ENCODE measurements at places on chromosomes 4 and X. TPM values are rescaled to one million over a fixed set of nuclear protein-coding genes. Genes with fewer than 3 reads are reported as not detected.

- peak; percentile 31 for DNase-seq
Measured at GRCh38 chrX:72685810-72686456, 28.2 kb downstream of the PHKA1 start.

- DNase-seq = no peak
Measured at GRCh38 chr4:186168750-186169149, 22.6 kb upstream of the CYP4V2 start.

- no peak for DNase-seq
Measured at GRCh38 chr4:122623637-122624166, 2.8 kb upstream of the IL21 start.

- DNase-seq = peak; percentile 77
Measured at GRCh38 chr4:121711263-121712000, 14.7 kb upstream of the ANXA5 start.

DNA sequence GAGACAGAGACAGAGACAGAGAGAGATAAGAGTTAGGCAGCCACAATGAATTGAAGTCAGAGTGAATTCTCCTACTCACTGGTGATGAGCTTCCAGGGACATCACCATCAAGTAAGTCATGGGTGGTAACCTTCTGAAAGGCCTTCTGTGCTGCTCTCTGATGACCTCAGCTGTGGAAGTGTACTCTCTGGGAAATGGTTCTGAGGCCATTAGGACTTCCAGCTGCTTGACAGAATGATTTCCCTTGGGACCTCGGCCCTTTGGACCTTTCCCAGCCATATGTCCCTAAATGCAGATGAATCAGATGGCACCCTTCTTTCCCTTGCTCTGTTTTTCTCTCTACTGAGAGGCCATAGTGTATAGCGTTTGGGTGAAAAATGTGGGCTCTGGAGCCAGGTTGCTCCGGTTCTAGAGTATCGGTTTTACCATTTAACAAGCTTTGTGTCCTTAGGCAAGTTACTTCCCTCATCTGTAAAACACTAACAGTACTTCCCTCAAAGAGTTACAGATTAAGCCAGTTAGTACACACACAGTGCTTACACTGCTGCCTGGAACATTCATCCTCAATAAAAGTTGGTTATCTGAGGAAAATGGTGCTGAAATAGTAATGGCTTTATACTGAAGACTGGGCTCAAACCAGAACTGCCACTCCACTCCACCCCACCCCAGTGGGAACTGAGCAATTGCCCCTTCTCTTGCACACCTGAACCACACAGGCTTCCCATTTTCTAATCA lies 7.6 kb downstream of the SEPTIN11 start:
- no peak for DNase-seq

GRCh38 chr4:5399790-5400421 lies 308.5 kb downstream of the EVC2 start:
- no peak for DNase-seq

DNA sequence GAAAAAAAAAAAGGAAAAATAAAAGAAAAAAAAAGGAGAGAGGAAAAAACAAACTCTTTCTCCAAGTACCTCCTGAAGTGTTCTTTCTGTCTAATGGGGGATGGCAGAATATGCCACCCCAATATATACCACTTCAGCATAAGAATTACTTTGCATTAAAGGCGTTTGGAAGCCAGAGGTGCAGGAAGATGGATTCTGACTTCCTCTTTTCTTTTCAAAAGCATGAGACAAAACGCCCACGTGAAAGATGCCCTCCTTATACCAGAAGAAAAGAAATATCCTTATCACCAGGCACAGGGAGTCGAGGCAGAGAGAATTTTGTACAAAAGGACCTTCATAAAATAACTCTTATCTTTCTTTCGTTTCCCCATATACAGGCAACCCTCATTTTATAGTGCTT lies 40.9 kb downstream of the COX18 start:
- no peak for DNase-seq

DNA sequence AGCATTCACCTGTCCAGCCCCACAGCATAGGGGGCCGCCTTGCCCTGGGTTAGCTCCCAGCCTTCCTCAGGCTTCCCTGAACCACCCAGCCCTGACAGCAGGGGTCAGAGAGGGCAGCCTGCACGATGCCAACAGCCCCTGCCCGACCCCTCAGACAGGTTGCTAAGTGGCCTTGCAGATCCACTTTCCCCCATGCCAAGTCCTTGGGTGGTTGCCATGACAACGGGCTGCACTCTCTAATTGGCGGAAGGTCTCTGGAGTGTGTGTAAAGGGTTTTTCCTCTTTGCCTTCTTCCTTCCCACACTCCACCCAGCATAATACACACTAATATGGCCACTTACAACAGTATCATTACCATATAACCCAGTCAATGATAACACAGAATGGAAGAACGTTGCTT lies 99.6 kb upstream of the AFAP1 start:
- DNase-seq = no peak

GRCh38 chr4:834368-835147 lies 8.6 kb upstream of the CPLX1 start:
- no peak for DNase-seq

GRCh38 chrX:50183891-50184290 lies 16.9 kb downstream of the AKAP4 start:
- no peak for DNase-seq

GRCh38 chr4:83266689-83267088 lies 17.9 kb downstream of the COQ2 start:
- DNase-seq = no peak

DNA sequence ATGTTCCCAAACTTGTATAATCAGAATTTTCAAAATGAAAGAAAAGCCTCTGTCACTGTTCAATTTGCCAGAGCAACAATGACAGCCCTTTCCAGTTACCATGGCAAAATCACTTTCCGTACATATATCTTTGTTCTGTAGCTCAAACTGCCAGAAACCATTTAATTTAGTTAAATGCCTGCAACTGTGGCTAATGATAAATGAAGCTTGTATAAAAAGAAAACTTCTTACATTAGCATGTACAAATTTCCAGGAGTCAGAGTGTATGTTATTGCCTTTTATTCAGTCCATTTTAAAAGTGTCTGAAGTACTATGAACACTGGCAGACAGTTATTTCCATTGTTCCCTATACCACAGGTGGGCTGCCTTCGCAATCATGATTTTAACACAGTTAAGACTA lies 30.3 kb downstream of the ARAP2 start:
- DNase-seq = no peak

GRCh38 chr4:111639876-111640275 lies 505.4 kb upstream of the FAM241A start:
- no peak for DNase-seq

DNA sequence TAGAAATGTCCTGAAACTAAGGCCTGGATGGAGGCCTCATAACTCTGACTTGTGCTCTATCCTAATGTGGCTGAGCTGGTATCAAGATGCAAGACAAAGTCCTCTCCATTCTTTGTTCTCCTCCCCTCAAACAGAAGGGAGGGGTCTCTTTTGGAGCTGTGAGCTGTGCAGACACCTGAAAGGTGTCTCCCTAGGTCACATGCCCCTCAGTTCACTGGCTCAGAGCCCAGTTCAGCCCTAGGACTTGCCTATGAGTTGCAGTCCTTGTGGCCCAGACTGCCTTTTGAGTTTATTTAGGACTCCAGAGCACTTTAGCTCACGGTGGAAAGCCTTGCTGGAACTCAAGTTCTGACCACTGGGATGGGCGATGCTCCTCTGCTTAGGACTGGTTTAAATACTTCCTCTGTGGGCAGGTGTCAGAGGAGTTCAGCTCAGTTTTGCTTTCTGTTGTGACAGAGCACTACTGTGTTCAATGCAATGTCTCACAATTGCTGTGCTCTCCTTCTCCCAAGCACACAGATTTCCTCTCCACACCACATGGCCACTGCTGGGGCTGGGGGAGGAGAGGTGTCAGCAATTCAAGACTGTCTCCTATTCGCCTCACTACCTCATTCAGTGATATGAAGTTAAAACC lies 84.8 kb upstream of the ZNF827 start:
- DNase-seq = no peak

DNA sequence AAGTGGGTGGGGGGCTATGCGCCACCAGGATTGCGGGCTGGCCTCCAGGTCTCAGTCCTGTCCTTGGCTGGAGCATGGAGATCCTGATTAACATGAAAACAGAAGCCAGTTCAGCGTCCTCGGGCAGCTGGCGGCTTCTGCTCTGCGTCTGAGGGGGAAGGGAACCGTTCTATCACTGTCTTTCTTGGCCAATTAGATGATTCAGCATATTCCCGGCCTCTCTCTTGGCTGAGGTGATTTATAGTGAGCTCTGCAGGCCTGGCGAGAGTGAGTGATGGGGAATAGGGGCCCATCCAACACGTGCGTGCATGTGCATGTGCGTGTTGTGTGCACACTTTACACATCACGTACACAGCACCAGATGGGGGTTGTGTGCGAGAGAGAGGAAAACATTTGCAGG lies 145.8 kb upstream of the ATP6AP2 start:
- DNase-seq = peak; percentile 12

DNA sequence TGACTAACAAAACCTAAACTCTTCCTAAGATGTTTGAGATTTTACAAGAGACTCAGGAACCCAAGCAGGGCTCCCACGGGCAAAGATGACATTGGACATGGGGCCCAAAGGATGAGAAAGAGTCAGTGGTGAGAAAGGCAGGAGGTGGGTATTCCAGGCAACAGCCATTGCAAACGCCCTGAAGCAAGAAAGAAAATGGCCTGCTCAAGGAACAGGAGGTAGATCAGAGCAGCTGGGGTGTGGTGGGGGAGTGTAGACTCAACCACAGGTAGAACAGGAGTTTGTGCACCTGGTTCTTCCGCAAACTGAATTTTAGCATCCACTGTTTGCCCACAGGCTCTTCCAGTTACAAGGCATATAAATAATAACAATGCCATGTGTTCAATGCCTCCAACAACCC lies 3.3 kb downstream of the PPP2R2C start:
- no peak for DNase-seq

DNA sequence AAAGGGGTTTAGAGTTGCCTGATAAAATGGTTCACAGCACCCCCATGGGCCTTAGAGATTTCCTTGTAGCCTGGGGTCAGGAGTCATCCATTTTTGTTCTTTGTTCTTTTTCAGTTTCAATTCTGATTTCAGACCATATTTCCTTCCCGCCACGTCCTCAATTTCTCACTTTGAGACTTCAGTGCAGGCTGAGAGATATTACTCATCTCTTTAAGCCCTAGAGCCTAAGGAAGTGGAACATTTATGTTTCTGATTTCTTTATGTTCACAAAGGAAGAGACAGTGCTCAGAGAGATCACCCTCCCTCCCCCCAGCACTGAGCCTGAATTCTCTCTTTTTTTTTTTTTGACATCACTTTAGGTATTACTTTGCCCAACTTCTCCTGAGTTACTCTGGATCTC lies 56.3 kb downstream of the MSN start:
- DNase-seq = no peak

GRCh38 chr4:10226756-10227155 lies 110.2 kb upstream of the WDR1 start:
- no peak for DNase-seq

DNA sequence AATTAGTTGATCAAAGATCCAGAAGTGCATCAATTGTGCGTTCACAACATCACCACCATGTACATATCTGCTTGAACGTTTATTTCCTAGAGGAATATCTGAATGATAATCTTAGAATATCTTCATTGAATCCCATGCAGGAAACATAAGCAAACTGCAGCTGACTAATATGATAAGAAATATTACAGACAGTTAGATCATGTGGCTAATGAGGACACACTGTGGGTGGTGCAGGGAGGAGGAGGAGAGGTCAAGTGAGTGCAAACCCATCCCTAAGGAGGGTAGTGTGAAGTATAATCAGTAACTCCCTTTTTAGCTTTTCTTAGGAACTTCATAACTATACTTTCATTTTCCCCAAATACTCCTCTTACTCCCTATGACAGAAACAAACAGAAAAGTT lies 58.3 kb upstream of the HPGD start:
- no peak for DNase-seq

The CPEB2 gene
- 32.4 TPM for total RNA-seq

The FAM13A gene
- total RNA-seq = 43.8 TPM

The IL1RAPL2 gene
- total RNA-seq = 0.35 TPM

The AMBN gene
- total RNA-seq = not detected

The WAS gene
- total RNA-seq = 11.5 TPM

The PLCXD1 gene
- 34.8 TPM for total RNA-seq
